H1 (cell line): ENCODE measurements at places on chromosomes 2 and 18. TPM values are rescaled to one million over a fixed set of nuclear protein-coding genes. Genes with fewer than 3 reads are reported as not detected.

The RBBP8 gene
- 63.4 and 65.8 TPM in 2 replicates for total RNA-seq

GRCh38 chr2:10271946-10272345 is 30.8 kb upstream of the HPCAL1 start:
- H3K36me3 ChIP-seq: no peaks in the 10 kb centered on the region
- H3K4me1 ChIP-seq: no peaks in the 10 kb centered on the region
- H3K27ac ChIP-seq: no peak overlapping the region
- DNase-seq: no peak

DNA sequence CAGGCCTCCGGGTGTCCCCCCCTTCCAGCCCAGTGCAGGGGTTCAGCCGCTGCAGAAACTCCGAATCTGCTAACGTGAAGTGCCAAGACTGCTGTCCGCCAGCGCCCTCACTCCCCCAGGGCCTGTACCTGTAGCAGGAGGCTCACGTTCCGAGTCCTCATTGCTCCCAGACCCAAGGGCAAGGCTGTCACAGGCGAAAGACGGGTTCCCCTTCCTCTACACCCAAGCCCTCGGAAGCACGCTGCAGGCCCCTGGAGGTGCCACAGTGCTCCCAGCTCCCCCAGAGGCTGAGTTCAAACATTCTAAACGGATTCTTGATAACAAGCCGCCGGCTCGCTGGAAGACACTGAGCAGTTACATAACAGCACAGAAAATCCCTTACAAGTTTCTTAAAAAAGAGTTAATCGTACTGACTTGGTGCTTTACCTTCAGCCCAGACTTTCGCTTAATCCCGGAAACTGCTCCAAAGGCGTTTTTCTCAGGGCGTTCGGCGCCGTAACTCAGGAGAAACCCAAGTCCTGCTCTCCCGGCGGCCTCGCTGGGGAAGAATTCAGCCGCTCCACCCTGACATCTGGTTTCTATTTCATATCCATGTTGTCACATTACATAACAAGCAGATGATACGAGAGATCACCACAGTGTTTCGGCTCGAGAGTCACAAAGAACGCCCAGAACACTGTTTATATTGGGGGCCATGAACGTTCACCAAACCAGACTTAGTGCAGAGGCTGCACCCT is 92.0 kb downstream of the HDAC4 start:
- no peaks in the 10 kb centered on the region; the same call in 1 of the 2 replicates for H3K4me1 ChIP-seq
- no peak overlapping the region for H3K4me3 ChIP-seq
- DNase-seq: peak; percentile 43
- no peak overlapping the region for H3K27ac ChIP-seq
- no peaks in the 10 kb centered on the region for H3K27me3 ChIP-seq

GRCh38 chr18:49123431-49123830 is 172.7 kb upstream of the SMAD7 start:
- no peaks in the 10 kb centered on the region for H3K4me1 ChIP-seq
- no peak overlapping the region for H3K4me3 ChIP-seq
- no peak for DNase-seq
- no peak overlapping the region for H3K27ac ChIP-seq
- H3K36me3 ChIP-seq: no peaks in the 10 kb centered on the region

GRCh38 chr2:30769891-30770462 is 37.3 kb downstream of the CAPN13 start:
- H3K27me3 ChIP-seq: no peaks in the 10 kb centered on the region
- H3K4me3 ChIP-seq: no peak overlapping the region
- no peaks in the 10 kb centered on the region for H3K36me3 ChIP-seq
- DNase-seq: no peak

DNA sequence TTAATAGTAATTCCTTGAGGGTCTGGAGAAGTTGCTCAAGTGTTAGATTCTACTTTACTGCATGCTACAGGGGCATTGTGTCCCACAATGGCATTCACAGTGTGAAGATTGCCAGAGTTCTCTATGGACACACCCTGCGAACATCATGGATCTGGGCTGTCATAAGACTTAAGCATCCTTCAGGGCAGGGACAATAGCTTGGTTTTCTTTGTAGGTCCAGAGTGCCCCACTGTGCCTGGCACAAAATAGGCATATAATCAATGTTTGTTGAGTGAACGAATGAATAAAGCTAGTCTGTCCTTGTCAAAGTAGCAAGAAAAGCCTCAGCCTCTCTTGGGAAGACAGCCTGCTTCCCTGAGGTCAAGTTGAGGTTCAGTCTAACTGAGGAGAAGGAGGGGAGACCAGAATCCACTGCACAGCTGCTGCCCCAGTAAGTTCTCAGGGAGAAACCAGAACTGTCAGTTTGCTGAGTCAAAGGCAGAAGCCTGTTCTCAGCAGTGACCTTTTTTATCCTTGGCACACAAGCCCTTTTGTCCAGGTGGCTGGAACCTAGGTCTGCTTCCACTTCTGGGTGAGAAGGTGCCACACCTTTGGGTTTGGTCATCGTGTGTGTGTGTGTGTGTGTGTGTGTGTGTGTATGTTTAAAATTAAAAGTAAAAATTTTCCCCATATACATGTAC is 15.0 kb downstream of the INPP4A start:
- no peak overlapping the region for H3K27ac ChIP-seq
- H3K4me3 ChIP-seq: no peak overlapping the region
- no peak for DNase-seq
- no peaks in the 10 kb centered on the region for H3K36me3 ChIP-seq

- DNase-seq: no peak
- H3K4me1 ChIP-seq: no peaks in the 10 kb centered on the region
- no peaks in the 10 kb centered on the region for H3K36me3 ChIP-seq
- no peaks in the 10 kb centered on the region; the same call in 1 of the 2 replicates for H3K27me3 ChIP-seq
These were observed 198.7 kb downstream of the PTGR3 start for GRCh38 chr18:75010278-75010677.

DNA sequence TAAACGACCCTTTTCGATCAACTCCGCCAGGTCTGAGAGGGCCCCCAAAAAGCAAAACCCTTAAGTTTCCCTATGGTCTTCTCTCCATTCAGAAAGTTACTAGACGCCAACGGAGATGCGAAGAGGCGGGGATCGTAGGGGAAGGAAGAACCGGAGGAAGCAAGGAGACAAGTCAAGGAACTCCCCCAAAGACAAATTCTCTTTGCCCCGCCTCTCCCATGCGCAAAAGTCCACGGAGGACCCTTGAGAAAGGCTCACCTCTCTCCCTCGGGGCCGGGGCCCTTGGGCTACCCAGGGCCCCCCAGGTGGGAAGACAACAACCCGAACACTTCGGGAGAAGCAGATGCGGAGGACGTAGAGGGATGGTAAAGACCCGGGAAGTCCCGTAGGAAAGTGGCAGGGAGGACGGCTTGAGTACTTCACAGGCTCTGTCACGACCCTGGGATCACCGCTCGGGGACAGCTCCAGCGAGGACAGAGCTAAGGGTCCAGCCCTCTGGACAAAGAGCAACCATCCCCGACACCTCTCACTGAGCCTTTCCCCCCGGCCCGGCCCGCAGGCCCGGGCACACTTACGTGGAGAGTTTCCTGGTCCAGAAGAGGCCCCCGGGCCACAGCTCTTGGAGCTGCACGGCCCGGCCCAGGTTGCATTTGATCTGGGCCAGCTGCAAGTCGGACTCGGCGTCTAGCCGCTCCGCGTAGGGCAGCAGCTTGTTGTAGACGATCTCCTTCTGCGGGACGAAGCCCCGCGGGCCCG is 647 bp downstream of the PSME4 start:
- no peaks in the 10 kb centered on the region; the same call in 1 of the 2 replicates for H3K4me1 ChIP-seq
- no peaks in the 10 kb centered on the region for H3K27me3 ChIP-seq
- DNase-seq: peak; percentile 57
- H3K4me3 ChIP-seq: peak overlapping the region; percentile 97

- H3K36me3 ChIP-seq: no peaks in the 10 kb centered on the region
- no peaks in the 10 kb centered on the region for H3K27me3 ChIP-seq
- no peaks in the 10 kb centered on the region for H3K4me1 ChIP-seq
- H3K27ac ChIP-seq: no peak overlapping the region
These were observed 125.1 kb downstream of the ATL2 start for GRCh38 chr2:38251940-38252339.

DNA sequence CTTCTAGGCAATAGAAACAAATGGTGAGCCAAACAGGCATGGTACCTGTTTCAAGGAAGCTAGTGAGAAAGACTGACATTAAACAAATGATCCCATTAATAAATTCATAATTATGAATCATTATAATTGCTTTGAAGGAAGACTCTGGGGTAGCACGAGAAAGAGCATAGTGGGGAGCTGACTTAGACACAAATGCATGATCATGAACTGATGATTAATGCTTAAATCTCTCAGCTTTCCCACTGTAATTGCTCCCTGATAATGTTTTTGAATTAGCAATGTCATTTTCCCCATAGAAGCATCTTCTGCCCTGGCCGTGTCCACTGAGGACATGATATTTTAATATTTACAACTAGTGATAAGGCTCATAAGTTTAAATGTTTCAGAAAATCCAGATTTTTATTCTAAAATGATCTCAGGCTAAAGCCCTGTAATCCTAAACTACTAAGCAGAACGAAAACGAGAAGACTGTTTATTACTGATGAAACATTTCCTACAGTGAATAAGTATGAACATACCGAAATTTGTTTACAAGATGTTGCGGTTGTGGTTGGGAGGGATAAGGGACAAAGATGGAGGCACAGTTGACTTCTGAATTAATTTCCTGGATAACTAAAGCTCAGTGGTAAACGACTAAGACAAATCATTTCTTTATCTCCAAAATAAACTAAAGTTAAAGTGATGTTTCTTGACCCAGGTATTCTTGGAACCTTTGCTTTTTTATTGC is 47.3 kb upstream of the TACR1 start:
- no peaks in the 10 kb centered on the region for H3K36me3 ChIP-seq
- DNase-seq: no peak
- no peak overlapping the region for H3K4me3 ChIP-seq
- H3K4me1 ChIP-seq: no peaks in the 10 kb centered on the region

The DSC2 gene
- total RNA-seq: 39.3 and 39.7 TPM in 2 replicates

- H3K27me3 ChIP-seq: no peaks in the 10 kb centered on the region
- H3K36me3 ChIP-seq: peaks cover 40% of the 10 kb centered on the region
- H3K4me1 ChIP-seq: no peaks in the 10 kb centered on the region
These were observed 56.1 kb downstream of the FARP2 start for GRCh38 chr2:241412144-241412543.

DNA sequence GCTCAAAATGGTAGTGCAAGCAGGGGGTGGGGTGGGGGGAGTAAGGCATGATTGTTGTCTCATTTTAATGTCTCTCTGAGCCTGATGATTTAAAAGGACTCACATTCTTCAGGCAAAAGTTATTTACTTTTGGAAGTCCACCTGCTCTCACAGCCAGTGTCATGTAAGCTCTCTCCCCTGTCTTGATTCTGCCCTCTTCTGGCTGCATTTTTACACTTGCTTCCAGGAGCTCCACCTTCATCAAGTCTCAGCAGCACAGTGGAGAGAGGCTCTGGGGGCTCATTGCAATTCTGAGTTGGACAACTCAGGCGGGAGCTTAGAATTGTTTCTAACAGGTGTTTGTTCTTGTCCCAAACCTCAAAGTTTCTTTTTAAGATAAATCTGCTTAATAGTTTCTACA is 39.2 kb downstream of the GNAL start:
- H3K36me3 ChIP-seq: no peaks in the 10 kb centered on the region
- DNase-seq: no peak
- peaks cover 2% of the 10 kb centered on the region; the same call in 1 of the 2 replicates for H3K4me1 ChIP-seq
- no peak overlapping the region for H3K4me3 ChIP-seq

The IL1F10 gene
- not detected in 2 replicates for total RNA-seq

- no peaks in the 10 kb centered on the region for H3K36me3 ChIP-seq
- no peak overlapping the region for H3K4me3 ChIP-seq
- H3K27ac ChIP-seq: no peak overlapping the region
These were observed 503.6 kb upstream of the TNP1 start for GRCh38 chr2:217363470-217363869.

The CFAP210 gene
- 0.37 and 0.86 TPM in 2 replicates for total RNA-seq

The CPLX4 gene
- total RNA-seq: not detected in 2 replicates

The HOXD4 gene
- not detected in 2 replicates for total RNA-seq

The ANKRD62 gene
- not detected in 2 replicates for total RNA-seq

GRCh38 chr2:191386938-191387536 is 141.8 kb downstream of the MYO1B start:
- H3K27ac ChIP-seq: no peak overlapping the region
- H3K4me3 ChIP-seq: no peak overlapping the region
- peaks cover 15% of the 10 kb centered on the region for H3K36me3 ChIP-seq
- H3K4me1 ChIP-seq: no peaks in the 10 kb centered on the region

- DNase-seq: no peak
- no peaks in the 10 kb centered on the region for H3K4me1 ChIP-seq
- no peak overlapping the region for H3K4me3 ChIP-seq
- no peaks in the 10 kb centered on the region for H3K36me3 ChIP-seq
- H3K27me3 ChIP-seq: no peaks in the 10 kb centered on the region
- no peak overlapping the region for H3K27ac ChIP-seq
These were observed 27.3 kb upstream of the ITGB6 start for GRCh38 chr2:160227293-160227915.

DNA sequence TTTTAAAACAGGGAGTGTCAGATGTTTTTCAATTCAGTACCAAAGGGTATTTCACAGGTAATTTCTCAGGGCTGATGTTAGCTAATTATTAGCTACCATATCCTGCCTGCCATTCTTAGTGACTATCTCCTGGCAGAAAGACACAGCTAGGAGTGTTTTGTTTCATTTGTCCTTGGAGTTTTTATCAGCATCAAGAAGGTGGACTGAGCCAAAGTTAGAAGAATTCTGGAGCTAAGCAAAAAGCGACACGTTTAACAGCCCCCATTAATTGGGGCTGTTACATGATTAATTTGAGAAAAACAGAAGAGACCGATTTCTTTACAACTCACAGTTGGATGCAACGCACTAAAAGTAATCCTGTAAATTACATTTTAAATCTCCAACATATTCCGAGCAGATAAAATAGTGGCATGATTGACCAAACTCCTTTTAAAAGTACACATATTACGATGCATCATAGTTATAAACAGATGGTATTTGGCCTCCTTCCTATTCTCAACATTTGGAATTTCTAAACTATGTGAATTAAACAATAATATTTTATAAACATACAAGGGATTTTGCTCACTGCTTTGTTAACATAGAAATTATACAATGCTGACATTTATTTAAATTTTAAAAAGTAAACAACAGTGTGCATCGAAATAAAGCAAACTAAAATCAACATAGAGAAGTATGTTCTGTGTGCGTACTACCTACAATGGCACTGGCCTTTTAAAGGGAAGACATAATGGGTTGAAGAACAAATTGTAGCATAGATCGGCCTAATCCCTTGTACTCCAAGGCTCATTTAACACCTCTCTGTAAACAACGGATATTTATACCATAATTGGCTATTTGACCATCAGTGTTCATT is 585.1 kb downstream of the ZEB2 start:
- DNase-seq: no peak
- no peak overlapping the region for H3K27ac ChIP-seq
- H3K4me1 ChIP-seq: peaks cover 6% of the 10 kb centered on the region
- no peaks in the 10 kb centered on the region for H3K36me3 ChIP-seq

The CSRNP3 gene
- 6.5 and 6.7 TPM in 2 replicates for total RNA-seq

DNA sequence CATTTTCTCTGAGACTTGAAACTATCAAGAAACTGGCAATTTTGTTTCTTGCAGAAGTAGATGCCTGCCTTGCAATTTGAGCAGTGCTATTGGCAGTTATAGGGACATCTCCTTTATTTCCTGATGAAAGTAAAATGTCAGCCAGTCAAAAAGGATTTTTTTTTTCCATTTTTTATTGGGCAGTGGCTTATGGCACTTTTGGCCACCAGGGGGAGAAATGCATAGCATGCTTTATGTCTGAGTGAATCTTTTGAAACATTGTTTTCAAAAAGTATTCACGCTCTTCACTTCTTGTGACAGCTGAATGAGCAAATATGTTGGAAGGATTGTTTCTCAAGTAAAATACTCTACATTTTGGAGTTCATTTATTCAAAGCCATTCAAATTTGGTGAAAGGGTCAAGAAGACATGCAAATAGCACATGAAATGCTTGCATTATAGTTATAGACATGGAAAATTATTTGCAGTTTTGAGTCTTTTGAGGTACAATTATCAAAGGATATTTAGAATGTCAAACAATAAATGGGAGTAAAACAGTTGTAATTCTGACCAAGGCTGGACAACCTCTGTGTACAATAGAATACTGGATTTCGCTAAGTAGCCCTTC is 491.0 kb downstream of the CDH2 start:
- no peak overlapping the region for H3K4me3 ChIP-seq
- H3K36me3 ChIP-seq: no peaks in the 10 kb centered on the region
- H3K4me1 ChIP-seq: no peaks in the 10 kb centered on the region
- H3K27me3 ChIP-seq: no peaks in the 10 kb centered on the region
